ENCODE measurements at places on chromosomes 2 and 18. TPM values are rescaled to one million over a fixed set of nuclear protein-coding genes. Genes with fewer than 3 reads are reported as not detected.

DNA sequence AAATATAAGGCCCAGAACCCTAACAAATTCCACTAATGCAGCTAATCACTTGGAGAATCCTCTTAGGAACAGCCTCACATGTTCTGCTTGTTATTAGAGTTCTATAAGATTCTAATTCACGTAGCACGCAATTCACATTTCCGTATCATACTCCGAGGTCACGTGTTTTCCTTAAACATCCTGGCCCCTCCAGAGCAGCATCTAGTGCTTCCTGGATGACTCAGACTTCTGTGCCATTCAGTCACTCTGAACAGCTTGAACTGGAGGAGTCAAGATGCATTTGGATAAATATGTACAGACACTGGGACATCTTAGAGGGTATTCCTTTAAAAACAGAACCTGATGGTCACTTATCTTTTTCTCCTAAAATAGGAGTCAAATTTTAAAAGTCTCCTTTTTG is 156.5 kb downstream of the MYO5B start:
- no peak for DNase-seq

The ALKAL2 gene
- total RNA-seq = not detected

The KLHL14 gene
- not detected for total RNA-seq

- peak; percentile 98 for DNase-seq
Measured at GRCh38 chr2:237291138-237291792, 122.7 kb downstream of the COL6A3 start.

GRCh38 chr2:25632396-25632795 is 41.0 kb downstream of the DTNB start:
- no peak for DNase-seq

- no peak for DNase-seq
Measured at GRCh38 chr2:144654523-144654922, 134.6 kb upstream of the ZEB2 start.

The CMPK2 gene
- total RNA-seq = 0.51 TPM

GRCh38 chr18:34802959-34803358 is 92.9 kb downstream of the DTNA start:
- peak; percentile 73 for DNase-seq

The PIEZO2 gene
- total RNA-seq = 10.7 TPM

DNA sequence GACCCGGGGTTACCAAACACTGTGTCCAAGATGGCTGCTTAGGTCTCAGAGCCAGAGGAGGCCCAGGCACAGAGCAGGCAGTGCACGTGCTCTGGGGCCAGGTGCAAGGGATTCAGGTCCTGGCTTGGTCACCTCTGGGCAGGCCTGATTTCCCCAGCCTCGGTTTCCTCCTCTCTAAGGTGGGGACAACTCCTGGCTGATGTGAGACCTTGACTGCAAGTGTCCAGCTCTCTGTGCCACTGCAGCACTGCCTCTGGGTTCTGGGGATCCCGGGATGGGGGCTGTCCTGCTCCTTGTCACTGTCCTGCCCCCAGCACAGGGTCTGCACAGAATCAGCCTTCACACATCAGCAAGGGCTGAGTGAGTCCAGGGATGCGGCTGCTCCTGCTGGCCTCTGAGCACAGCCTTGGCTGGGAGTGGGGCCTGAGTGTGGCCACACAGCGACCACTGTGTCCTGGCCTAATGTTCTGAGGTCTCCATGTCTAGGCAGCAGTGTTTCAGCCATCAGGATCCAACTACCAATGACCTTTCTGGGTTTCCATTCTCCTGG is 170.2 kb upstream of the HDAC4 start:
- no peak for DNase-seq

DNA sequence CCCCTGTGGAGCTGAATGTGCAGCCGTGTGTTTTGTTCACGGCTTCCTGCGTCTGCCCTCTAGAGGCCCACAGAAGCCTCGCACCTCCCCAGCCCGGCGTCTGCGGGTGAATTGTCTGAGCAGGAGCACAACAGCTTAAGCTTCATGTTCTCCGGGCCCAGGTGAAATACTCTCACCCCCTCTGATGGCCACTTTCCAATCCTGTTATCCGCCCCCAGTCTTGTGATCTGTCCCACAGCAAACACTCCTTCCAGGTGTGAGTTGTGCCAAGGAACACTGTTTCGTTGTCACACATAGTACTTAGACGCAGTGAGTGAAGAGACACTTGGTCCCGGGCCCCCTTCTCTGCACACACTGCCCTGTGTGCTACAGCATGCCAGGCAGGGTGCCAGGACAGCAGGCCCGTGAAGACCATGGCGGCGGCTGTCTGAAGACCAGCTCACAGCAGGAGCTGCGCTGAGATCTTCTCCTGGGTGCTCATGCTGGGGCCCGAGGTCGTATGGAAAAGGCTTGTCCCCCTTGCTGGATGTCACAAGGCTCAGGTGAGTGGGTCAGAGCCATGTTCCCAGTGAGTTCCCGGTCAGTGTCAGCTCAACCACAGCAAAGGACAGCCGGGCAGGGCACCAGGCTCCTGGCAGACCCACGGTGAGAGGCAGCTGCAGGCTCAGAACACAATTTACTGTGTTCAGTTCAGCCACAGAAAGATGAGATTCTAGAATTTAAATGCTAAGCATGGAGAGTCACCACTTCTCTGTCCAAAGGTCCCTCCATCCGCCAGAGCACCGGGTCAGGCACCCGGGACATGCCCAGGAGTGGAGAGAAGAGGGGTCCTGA is 6.8 kb upstream of the PXDN start:
- peak; percentile 79 for DNase-seq

- no peak for DNase-seq
Measured at GRCh38 chr2:30781961-30782533, 25.2 kb downstream of the CAPN13 start.

- DNase-seq = no peak
Measured at GRCh38 chr2:40321016-40321623, 130.8 kb downstream of the SLC8A1 start.

DNA sequence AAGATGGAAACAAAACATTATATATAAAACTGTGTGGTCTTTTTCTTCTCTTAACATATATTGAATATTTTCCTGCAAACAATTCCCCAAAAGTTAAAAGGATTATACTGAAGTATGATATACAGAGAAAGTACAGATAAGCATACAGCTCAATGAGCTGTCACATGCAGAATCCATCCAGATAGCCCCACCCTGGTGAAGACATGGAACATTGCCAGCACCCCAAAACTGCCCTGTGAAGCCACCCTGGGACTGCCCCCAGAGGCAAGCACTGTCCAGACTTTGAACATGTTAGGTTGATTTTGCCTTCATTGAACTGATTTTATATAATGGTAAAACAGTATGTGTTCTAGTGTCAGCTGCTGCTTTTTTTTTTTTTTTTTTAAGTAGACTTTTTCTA is 112.3 kb upstream of the IL1R2 start:
- DNase-seq = no peak

GRCh38 chr18:65704046-65704445 is 46.8 kb upstream of the CDH7 start:
- no peak for DNase-seq

Data from myocyte (in vitro differentiated cells).